ENCODE measurements at places on chromosomes 4 and X.

DNA sequence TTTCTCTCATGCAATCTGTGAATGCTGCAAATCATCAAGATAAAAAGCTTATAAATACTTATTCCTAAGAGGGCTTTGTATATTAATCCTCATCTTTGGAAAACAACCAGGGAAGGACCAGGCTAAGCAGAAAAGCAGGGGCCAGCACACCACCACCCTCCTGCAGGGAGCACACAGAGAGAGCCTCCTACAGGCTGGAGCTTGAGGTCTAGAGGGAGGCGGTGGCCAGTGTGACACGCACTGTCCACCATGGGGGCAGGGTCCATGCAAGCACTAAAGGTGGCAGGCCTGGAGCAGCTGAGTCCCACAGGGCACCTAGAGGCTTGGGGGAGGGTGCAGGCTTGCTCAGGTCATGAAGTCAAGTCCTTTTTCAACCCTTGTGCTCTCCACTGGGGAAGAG is 236.9 kb downstream of the TACR3 start:
- DNase-seq: no peak

DNA sequence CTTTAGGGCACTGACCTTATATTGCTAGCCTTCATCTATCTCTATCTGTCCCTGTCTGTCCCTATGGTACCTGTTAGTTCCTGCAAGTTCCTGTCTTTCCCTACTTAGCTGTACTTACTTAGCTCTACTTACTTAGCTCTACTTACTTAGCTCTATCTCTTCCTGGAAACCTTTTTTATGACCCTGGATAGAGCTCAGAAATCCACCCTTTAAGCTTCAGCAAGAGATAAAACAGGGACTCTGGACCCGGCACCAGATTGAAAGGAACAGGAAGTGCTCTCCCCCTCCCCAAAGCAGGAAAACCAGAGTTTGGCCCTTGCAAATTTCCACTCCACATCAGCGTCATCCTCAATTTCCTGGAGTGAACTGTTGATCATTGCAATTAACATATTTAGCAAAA is 12.3 kb upstream of the IL9R start:
- no peak for DNase-seq

DNA sequence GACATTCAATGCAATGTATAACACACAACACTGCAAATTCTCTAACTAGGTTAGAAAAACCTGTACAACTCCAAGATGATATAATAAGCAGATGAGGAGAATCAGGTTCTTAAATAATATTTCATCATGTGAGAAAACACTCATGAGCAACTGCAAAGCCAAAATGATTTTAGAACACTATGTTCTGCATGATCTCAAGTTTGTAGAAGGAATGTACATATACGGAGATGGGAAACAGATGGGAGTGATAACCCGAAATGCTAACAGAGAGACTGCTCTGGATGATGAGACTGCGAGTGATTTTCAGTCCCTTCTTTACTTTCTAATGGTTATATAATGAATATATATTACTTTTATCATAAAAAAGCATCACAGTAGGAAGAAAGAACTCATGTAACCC is 80.9 kb downstream of the PCYT1B start:
- no peak for DNase-seq

DNA sequence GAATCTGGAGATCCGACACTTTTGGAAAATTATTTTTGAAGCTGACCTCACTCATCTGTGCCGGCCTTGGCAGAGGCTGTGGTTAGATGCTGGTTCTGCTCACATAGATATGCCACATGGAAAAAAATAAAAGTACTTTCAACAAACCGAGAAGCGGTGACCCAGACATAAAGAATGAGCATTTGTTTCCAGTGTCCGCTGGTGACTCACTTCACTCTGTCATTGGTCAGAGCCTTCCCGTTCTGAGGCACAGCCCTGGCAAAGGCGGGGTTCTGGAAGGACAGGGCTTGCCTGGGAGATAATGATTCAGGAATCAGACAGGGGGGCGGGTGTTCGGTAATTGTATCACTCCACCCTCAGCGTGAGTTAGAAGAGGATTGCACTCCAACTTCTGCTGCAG is 172.4 kb upstream of the MXRA5 start:
- peak; percentile 94 for DNase-seq

- DNase-seq: no peak
Observed at GRCh38 chr4:84291969-84292368, 207.1 kb downstream of the NKX6-1 start.

- DNase-seq: no peak
Observed at GRCh38 chr4:145703850-145704497, 24.0 kb downstream of the C4orf51 start.

DNA sequence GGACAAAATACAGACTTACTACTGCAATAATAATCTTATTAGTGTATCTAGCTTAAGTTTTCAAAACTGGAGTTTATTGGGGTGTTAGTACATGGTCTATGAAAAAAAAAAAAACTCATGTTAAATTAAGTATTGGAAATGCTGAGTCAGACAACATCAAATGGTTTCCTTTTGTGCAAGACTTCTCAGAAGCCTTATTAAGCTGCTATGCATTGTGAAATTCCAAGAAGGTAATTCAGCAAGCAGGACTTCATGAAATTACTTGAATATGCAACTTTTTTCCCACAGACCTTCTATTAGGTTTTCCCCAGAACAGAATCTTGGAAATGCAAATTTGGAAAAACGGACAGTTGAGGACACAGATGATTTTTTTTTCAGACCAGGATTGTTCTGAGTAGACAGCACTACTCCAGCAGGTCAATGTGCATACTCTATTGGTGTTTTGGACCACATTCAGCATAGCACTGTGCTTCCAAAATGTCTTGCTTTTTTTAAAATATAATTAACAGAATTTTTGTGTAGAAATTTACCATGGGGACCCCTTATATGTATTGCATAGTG is 568.8 kb upstream of the TENM3 start:
- peak; percentile 82 for DNase-seq

DNA sequence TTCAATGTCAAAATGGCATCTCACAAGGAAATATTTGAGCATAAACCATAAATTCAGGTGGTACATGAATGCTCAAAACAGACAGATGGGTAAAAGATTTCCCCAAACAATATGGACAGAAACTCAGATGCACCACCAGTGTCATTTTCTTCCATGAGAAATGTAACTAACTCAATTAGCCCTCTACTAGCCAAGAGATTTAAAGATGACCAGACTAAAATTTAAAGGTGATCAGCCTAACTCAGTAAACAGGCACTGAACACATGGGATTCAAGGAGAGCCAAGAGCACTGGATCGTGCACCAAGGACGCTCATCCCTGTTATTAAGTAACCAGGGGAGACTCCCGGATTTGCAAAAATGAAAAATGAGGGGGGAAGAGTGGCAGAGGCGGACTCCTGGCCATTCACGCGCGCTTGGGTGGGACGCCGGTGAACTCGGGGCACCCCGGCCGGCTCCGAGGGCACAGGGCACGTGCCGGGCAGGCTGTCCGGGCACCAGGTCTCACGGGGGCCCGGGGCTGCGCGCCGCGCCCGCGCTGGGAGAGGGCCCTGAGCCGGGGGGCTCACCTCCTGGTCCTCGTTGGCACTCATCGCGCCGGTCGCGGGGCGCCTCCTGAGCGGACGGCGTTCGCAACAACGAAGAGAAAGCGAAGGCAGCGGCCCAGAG is 490 bp downstream of the RWDD4 start:
- no peak for DNase-seq

DNA sequence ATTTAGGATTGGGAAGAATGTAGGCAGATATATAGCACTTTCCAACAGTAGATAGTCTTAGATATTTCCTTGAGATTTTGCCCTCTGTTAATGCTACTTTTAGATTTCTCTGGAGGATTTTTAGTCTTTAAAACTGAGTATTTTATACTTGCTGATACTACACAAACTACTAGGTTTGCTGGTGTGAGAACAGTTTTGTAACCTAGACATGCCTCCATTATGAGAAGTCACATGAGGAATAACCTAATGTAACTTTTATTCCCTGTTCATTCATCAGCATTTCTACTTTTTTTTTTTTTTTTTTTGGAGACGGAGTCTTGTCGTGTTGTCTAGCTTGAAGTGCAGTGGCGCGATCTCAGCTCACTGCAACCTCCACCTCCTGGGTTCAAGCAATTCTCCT is 137.2 kb downstream of the RAPGEF2 start:
- no peak for DNase-seq

DNA sequence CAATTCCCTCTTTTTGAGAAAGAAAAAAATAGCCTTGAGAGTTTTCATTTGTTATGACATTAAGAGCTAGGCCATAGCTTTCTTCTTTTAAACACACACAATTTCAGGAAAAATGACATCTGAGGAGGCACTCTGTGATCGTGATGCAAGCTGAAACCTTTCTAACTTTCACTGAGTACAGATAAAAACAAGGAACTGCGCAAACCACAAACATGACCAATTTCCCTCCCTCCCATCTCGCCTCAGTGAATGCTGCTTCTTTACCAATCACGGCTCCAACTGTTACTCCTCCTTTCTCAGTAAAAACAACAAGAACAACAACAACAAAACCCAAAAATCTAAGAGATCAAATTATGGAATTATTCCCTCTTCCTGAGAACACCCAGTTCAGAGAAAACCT is 626.8 kb downstream of the TLL1 start:
- no peak for DNase-seq

GRCh38 chr4:185249105-185249504 is 39.7 kb downstream of the SNX25 start:
- no peak for DNase-seq

GRCh38 chrX:94493405-94493804 is 819.4 kb downstream of the FAM133A start:
- DNase-seq: no peak

DNA sequence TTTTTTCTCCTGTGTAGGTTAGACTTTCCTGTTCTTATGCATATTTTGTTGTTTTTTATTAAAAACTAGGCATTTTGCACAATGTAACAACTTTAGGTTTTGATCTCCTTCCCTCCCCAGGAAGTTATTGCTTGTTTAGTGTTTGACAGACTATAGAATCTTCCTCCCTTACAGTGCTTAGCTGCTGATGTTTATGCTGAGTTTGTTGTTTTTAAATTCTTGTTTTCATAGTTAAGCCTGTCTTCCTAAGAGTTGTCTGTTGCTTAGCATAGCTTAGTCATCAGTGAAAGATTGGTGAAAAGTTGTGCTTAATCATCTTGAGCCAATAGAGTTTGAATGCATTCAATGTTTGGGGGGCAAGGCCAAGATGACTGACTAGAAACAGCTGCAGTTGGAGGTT is 157.5 kb downstream of the NKX6-1 start:
- DNase-seq: no peak

GRCh38 chr4:113040793-113041192 is 8.7 kb upstream of the ANK2 start:
- no peak for DNase-seq

- no peak for DNase-seq
Observed at GRCh38 chr4:42627885-42628646, 28.8 kb downstream of the ATP8A1 start.

GRCh38 chr4:183374950-183375555 is 52.8 kb upstream of the CLDN24 start:
- DNase-seq: no peak

DNA sequence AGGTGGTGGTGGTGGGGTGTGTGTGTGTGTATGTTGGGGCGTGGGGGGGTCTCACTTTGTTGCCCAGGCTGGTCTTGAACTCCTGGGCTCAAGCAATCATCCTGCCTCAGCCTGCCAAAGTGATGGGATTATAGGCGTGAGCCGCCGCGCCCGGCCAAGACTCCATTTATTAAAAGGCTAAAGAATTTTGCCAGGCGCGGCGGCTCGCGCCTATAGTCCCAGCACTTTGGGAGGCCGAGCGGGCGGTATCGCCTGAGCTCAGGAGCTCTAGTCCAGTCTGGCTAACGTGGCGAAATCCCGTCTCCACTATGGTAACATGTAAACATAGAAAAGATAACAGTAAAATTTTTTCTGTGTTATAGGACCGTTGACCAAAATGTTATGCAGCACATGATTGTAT is 3.7 kb upstream of the UBA1 start:
- no peak for DNase-seq

DNA sequence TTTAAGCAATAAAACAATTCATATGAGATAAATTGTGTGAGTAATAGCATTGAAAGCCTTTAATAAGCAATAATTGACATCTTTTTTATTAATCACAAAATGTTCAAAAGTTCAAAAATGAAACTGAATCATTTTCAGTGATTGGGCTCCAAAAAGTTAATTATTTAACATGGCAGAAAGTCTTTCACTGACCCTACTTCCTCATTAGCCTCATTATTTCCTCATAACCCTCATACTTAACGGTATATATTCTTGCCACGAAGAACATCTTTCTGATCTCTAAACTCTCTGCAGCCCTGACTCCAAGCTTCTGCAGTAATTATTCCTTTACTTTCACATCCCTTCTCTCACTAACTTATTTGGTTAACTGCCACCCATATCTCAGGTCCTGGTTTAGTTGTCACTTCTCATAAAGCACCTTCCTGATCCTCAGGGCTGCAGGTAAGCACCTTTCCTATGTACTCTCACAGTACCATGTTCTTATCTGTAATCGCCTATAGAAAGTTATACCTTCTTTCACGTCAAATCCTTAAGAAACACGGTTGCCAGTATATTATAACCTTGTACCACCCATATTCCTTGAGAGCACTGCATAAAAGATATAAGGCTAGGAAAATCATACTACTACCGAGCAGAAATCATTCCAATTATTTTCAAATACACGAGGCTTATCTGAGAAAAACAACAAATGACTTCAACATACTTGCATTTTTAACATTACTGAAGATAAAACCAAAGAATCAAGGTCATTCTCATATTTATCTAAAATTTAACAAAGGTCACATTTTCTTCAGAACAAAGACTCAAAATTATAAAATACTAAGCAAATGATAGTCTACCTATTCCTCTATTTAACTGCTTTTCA is 72.2 kb downstream of the PPP3CA start:
- DNase-seq: no peak

DNA sequence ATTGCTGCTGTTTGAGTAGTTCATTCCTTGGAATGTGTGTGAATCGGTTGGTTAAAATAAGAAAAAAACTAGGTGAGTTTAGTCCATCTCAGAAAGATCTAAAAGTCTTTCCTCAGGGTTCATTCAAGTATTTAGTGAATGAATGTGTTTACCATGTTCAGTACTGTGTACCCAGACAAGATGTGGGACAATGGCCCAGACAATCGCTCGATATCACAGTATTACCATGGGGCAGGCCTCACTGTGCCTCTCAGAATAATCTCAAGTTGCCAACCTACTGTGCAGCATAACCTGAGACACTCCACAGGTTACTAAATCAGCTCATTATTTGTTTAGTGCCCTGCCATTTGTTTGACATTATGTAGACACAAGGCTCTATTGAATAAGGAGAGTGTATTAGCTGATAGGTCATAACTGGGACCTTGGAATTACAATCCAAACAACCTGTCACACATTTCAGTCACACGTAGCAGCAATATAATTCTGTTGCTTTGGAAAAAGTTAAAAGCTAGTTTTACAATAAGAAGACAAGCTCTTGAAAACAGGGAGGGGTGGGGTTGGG is 24.9 kb upstream of the AMOT start:
- DNase-seq: no peak

GRCh38 chrX:100830143-100830542 is 10.0 kb downstream of the CSTF2 start:
- no peak for DNase-seq

DNA sequence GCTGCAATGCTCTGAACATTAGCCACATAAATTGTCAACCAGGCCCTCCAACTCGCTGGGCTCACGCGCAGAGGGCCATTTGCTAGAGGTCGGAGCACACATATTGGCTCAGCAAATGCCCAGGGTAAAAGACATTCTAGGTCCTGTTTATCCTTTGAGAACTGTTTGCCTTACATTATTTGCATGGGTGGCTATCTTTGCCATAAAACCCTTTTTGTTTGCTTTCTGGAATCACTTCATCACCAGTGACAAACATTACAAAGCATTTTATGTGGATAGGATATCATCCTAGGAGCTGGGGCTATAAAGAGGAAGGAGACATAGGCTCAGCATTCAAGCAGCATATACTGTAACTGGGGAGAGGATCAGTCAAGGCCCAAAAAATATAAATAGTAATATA is 149.2 kb upstream of the RAI2 start:
- DNase-seq: no peak

All from fibroblast of skin of scalp (primary cell).